ENCODE measurements at places on chromosomes 7 and 10.

GRCh38 chr10:19825700-19826099, 9.5 kb downstream of the PLXDC2 start:
- DNase-seq, result no peak

- no peak for DNase-seq
Observed at GRCh38 chr10:19606968-19607367, 209.3 kb upstream of the PLXDC2 start.

DNA sequence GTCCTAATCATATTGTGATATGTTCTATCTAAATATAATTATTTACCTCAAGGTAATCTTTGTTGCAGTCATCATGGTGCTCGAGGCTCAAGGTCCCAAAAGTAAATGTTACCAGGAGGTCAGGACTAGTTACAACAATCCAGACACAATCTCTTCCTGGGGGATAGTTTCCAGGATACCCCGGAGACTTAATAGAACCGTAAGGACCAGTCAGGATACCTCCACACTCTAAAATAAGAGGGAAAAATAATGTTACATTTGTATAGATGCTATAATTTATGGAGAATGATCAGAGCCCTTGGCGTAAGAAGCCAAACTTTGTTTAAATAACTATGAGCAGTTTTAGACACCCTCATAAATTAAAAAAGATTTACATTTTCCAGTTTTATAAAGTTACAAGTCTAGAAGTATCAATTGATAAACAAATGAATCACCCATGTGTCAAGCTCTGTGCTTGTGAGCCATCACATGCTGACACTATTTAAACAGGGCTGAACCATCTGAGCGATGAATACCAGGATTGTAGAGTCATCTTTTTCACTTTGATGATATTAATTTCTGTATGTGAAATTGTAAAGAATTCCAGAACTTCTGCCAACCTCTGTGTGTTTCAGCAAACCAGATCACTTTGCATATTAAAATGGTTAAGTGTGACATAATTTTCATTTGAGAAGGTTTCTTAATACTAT, 41.3 kb downstream of the CUBN start:
- DNase-seq, result no peak

- no peak for DNase-seq
Observed at GRCh38 chr7:43211286-43211685, 98.8 kb downstream of the HECW1 start.

DNA sequence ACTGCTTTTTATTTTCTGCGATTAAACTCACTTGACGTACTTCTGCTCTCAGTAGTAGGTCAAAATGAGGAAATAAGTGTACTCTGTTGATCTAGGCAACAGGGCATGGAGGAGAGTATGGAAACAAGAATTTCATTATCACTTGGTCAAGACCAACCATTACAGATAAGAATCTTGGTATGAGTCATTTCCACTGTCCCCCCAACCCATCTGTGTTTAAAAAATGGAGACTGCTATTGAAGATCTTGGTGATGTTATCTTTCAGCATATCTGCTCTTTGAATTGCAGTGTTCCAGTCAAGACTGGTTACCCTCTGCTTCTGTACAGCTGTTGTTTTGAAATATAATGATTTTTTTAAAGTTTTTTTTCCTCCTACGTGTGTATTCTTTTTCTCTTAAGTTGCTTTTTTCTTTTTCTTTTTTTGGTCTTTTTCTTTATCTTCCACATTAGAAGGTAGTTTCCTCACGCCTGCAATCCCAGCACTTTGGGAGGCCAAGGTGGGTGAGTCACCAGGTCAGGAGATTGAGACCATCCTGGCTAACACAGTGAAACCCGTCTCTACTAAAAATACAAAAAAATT, 11.7 kb downstream of the STAM start:
- no peak for DNase-seq

DNA sequence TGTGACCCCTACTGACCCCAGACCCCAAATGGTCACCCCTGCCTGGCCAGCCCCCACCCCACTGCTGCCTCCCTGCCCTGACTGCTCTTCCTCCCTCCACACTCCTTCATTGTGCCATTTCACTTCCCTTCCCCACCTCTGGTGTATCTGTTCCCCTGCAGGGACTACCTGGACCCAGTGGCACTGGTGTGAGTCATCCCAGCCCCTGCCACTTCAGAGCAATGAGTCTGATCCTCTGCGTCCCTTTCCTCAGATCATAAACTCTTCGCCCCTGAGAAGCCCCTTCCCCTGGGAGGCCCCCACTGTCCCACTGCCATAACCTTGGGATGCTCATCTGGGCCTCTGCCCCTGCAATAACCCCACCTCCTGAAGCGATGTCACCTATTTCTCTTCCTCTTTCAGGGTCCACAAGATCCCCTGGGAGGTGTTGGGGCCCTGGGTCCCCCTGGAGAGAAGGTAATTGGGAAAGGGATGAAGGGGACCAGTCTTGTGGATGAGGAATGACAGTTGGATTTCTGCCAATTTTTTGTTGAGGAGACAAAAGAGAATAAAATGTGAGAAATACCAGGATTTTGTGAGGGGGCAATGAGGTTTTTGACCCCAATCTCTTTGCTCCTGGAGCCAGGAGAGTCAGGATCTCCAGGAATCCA, 19.1 kb upstream of the VOPP1 start:
- no peak for DNase-seq

GRCh38 chr7:24812305-24812945, 55.2 kb upstream of the GSDME start:
- DNase-seq, result peak; percentile 49

DNA sequence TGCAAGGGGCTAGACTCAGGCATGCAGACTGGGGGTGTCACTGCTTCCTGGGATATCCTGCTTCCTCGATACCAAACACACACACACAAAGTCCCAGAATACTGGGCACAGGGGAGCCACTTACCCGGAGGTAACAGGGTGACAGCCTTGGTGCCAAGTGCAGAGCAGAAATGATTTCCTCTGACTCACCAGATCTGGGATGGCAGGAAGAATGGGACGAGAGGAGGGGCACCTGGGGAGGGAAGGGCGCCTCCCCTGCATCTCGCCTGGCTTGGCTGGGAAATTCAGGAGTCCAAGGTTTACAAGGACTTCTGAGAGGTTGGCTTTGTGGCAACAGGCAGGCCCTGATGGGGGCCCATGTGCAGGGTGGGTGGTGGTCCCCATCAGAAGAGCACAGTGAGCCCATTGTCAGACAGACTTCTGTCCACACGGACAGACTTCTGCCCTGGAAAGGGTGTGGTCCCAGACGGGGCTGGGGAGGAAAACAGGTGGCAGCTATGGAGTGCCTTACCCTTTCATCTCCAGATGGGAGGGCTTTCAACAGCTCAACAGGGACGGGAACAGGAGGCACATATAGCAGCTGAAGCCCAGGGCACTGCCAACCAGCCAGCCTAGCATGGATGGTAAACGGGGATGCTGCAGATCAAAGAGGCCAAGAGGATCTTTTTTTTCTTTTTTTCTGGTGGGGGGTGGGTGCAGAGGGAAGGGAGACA, 9.7 kb upstream of the CCL24 start:
- no peak for DNase-seq

DNA sequence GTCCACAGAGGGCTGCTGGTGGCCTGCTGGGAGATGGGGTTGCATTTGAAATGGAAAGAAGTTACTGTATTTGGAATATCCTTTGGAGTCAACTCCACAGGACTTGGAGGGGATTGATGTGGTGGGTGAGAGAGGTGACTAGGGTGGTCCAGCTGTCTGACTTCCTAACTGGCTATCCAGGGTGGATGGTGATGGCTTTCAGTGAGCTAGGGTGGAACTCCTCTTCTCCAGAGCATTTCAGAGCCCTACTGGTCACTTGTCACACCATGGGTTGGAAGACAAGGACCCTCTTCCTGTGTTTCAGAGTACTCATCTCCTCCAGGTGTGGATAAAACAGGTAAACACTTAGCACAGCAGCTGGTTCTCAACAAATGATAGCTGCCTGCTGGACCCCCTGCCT, 3.3 kb upstream of the ADAMTS14 start:
- DNase-seq, result no peak

DNA sequence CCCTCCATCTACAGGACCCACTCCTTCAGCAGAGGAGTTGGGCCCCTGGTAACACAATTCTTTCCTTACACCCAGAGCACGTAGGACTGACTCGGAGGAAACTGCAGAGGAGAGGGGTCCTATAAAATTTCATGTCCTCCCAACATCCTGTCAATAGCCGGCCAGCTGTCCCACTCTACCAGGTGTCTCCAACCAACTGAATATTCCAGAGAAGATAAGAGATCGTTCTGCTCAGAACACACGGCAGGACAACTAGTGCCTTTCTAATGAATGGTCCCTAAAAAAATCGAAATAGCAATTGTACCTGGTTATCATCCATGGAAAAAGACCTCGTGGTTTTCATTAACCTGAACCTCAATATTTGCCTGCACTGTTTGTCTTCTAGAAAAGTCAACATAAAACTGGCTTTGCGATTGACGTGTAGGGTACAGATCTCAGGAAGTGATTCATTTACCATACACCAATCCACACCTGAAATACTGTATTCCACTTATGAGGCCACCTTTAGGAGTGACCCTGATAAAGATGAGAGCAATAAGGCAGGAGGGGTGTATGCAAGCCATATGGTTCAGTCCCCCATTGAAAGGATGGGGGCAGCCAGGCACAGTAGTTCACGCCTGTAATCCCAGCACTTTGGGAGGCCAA, 111.7 kb downstream of the PARP12 start:
- DNase-seq, result no peak

- no peak for DNase-seq
Observed at GRCh38 chr7:106392590-106392989, 107.8 kb upstream of the NAMPT start.

- DNase-seq, result no peak
Observed at GRCh38 chr7:2110610-2111396, 121.9 kb downstream of the MAD1L1 start.

DNA sequence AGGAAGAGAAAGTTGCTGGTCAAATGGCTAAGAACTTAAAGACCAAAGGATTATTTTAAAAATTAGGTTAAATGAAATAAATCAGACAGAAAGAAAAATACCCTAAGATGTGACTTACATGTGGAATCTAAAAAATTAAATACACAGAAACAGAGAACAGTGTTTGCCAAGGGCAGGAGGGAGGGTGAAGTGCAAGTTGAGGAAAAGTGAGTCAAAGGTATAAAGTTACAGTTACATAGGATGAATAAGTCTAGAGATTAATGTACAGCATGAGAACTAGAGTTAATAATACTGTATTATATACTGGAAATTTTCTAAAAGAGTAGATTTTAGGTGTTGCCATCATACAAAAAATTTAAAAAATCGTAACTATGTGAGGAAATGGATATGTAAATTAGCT, 146.3 kb downstream of the MDFIC start:
- DNase-seq, result no peak

GRCh38 chr10:104104418-104104817, 17.6 kb upstream of the SFR1 start:
- no peak for DNase-seq

- DNase-seq, result no peak
Observed at GRCh38 chr10:83253011-83253671, 886.2 kb upstream of the GHITM start.

GRCh38 chr10:51063659-51064535, 10.4 kb upstream of the PRKG1 start:
- peak; percentile 2 for DNase-seq

DNA sequence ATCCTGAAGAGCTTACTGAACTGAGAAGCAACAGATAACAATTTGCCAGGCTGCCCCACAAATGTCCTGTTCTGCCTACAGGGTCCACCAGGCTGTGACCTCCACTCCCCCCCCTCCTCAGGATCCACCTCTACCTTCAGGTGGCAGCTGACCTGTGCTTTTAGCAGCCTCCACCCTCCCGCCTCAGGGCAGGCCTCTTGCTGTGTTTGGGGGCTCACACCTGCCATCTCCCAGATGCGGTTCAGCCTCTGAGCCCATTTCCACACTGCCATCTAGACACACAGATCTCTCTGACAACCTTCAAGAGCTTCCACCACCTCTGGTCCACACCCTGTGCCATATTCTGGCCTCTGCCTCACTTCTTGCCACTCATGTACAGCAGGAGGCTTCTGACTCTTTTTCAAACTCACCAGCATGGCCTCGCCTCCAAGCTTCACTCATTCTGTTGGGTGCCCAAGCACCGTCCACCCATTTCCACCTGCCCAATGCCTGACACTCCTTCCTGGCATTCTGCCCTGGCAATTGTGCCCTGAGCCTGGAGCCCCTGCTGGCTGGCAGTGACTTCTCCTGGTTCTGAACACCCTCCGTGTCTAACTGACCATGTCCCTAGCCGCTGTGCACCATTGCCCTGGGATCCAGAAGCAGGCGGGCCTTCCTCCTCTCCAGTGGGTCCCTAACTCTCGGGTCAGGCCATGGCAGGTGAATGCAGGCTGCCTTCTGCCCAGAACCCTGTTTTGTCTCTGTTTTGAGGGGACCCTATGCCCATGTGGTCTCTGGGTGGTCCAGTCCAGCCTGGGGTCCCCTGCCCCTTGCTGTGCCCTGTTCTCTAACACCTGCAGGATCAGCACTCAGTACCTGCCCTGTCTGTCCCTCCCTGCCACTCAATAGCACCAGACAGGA, 18.5 kb downstream of the TMEM72 start:
- no peak for DNase-seq

GRCh38 chr7:479115-479947, 40.3 kb downstream of the PDGFA start:
- no peak for DNase-seq

GRCh38 chr7:2474813-2475677, 1.2 kb downstream of the GRIFIN start:
- DNase-seq, result no peak

Measured in CD4-positive, alpha-beta T cell treated with Interleukin-4 for 1 hour (primary cell).